Anterior cingulate cortex (tissue), 58 donors: ENCODE measurements at places on chromosomes 7 and 10.
A peak's percentile ranks its signal among the peaks of the same experiment; 100 is the strongest.

GRCh38 chr7:15559416-15559928 is 2.3 kb downstream of the AGMO start:
- DNase-seq = no peak

DNA sequence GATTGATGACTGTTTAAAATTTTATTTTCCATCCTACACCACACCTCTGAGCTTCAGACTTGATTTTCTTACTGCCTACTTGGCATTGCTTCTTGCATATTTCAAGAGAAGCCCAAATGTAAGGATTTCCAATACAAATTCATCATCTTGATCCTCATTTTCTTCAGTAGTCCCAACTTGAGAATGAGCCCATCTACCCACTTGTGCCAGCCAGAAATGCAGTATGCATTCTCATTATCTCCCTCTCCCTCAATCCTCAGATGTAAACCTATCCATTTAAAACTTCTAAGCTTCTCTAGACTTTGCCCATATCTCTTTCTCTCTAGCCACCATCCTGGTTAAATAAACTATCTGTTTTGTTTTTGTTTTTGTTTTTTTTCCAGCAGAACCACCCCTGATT is 22.4 kb upstream of the EGFR start:
- DNase-seq = no peak

DNA sequence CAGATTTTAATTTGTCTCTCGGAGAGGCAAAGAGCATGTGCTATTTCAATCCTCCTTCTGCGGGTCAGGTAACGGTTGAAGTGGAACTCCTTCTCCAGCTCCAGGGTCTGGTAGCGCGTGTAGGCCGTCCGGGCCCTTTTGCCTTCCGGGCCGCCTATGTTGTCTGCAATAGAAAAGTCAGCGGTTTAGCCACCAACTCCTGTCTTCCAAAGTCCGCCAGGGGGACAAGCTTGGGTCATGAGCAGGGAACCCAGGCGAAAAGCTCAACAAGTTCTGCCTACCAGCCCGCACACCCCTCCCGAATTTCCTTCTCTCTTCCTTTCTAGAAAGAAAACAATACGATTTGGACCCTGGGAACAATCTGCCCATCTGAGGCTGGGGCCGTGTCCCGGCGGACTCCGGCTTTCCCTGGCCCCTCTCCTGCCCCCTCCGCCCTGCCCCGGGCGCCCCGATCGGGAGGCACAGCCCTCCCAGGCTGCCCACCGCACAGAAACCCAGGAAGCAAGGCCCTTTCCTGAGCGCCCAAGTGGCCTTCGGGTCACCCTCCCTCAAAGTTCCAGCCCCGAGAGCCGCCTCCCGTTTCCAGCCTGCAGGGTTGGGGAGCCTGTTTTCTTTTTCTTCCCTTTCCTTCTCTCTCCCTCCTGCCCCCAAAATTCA is 1.4 kb downstream of the HOXA5 start:
- no peak for DNase-seq

GRCh38 chr10:285216-285615 is 150.0 kb downstream of the ZMYND11 start:
- DNase-seq = no peak

DNA sequence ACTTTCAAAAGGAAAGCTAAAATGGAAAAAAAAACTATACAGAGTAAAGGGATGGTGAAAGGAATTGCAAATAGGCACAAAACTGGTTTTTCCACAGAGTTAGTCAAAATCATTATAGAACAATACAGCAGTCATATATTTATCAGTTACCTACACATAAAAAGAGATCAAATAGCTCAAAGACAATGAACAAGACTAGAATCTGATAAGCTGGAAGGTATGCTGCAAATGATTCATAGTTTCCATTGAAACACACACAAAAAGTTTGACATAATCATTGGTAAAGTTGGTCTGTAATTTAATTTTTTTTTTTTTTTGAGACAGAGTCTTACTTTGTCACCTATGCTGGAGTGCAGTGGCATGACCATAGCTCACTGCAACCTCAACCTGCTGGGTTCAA is 92.4 kb upstream of the SGCE start:
- no peak for DNase-seq

- no peak for DNase-seq
These were observed 279.4 kb downstream of the RPS24 start for GRCh38 chr10:78313048-78313381.

DNA sequence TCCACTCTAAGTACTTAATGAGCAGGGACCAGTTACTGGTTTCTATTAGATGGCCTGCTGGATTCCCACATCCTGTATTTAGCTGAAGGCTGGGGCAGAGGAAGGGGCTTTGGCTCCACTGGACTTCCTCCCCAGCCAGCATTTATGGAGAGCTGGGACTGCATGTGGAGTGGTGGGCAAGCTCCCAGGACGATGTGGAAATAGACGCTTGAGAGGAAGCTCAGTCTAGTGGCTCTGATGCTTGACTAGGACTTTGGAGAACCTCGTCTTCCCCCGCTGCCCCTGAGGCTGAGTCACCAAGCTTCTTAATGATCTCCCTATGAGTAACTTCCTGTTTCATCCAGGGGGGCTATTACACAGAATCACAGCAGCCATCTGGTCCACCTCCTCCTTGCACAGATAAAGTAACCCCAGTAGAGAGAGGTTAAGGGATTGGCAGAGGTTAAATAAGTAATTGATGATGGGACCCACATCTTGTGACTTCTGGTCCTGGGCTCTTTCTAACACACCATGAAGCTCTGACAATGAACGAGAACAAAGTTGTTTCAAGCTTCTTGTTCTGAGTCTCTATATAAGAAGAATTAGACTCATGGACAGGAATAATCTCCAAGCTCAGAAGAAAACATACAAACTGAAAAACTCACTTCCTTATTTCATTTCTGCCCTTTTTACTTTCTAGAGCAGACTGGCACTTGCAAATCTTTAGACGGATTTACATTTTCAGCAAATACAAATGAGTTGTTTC is 126.2 kb downstream of the PRPF18 start:
- DNase-seq = peak; percentile 20

GRCh38 chr7:130429019-130429418 is 11.8 kb downstream of the CEP41 start:
- DNase-seq = no peak

DNA sequence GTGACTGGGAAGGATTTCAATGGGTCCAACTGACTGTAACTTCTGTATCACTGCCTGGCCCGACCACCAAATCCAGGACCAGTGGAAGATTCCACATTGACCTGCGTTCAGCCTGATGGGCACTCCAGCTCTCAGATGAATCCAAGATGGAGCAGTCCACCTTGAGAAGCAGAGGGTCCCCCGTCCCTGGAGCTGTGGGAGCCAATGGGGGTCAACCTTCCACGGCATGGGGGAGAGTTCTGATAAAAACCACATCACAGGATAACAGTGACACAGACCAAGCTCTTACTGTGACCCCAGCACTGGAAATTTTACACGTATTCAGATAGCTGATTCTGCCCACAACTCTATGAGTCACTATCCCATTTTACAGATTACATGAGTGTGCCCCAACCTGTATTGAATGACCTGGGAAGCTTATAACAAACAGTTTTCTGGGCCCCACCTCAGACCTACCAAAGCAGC is 11.2 kb downstream of the ZCCHC24 start:
- no peak for DNase-seq

GRCh38 chr7:159192013-159192412 is 47.3 kb upstream of the VIPR2 start:
- DNase-seq = no peak

DNA sequence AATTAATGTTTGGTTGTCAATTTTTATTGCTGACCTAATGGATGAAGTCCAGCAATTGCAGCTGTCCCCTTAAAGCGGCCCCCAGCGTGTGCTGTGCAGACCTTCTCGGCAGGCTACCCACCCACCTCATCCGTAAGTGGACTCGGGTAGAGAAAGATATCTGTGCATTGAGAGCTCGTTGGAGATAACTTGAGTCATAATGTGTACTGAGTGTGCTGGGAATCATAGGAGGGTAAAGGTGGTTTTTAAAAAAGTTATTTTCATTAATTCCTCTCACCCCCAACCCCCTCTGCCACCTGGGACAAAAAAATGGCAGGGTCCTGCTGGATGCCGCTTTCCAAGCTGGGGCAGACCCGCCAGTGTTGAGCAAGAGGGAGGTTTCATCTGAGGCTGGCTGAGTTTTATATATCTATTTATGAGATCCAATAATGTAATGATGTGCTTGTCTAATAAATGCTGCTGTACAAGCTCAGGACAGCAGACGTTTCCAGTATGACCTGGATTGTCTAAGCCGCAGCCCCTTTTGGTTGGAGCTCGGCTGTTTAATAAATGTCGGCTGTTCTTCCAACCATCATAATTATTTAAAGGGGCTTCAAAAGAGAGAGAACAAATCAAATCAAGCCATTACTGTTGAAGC is 119.1 kb downstream of the NKX6-2 start:
- no peak for DNase-seq

- DNase-seq = no peak
These were observed 17.0 kb upstream of the LIMK1 start for GRCh38 chr7:74066626-74067025.

GRCh38 chr10:77554996-77555397 is 82.6 kb downstream of the KCNMA1 start:
- no peak for DNase-seq

GRCh38 chr10:122777515-122778059 is 68.1 kb downstream of the CUZD1 start:
- no peak for DNase-seq

DNA sequence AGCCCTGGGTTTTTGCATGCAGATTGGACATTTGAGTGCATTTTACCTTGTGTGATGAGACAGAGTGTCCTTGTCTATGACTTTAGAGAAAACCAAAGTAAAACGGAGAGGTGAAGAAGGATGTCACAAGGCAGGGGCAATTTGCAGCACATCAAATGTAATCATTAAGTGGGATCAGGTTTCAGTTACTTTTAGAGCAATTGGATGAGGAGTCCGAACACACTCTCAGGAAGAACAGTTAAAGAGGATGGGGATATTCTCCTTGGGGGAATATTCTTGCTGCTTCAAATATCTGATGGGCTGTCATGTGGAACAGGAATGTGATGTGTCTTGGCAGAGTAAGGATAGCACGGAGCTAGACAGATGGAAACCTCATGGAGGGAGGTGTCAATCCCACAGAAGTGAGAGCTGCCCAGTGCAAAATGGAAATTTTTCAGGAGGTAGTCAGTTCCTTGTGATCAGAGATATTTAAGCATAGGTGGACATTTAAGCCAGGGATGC is 757 bp downstream of the RAB19 start:
- DNase-seq = no peak

DNA sequence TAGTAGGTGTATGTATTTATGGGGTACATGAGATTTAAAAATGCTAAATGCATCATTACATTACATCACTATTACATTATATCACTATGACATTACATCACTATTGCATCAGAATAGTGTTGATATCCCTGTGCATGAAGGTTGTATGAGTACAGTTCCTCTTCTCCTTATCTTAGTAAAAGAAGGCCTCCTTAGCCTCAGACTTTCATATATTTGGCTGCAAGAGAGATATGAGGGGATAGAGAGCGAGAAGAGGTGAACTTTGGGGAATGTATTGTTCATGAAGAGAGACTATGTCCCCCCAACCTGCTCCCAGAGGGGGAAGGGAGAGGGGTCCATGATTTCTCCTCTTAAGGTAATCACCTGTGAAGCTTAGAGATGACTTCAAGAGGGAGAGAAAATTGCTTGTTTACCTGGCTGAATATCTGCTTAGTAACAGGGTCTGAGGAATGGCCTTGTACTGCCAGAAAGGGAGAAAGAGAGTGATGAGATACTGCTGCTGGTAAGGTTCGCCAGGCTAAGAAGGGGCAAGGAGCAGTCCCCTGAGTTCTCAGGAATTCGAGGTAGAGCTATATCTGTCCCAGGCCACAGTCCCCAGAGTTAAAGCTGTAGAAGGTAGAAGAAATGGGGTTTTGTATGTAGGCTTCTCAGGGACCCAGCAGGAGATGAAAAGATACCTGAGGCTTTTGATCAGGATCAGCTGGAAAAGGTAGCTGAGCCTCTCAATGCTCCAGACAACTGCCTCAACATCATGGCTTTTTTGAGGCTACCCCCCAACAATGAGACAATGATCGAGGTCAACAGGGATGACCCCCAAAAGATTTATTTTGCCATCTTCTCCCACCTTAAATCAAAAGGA is 168.4 kb upstream of the WNT16 start:
- DNase-seq = no peak

GRCh38 chr7:76383089-76383944 is 24.5 kb upstream of the YWHAG start:
- no peak for DNase-seq

DNA sequence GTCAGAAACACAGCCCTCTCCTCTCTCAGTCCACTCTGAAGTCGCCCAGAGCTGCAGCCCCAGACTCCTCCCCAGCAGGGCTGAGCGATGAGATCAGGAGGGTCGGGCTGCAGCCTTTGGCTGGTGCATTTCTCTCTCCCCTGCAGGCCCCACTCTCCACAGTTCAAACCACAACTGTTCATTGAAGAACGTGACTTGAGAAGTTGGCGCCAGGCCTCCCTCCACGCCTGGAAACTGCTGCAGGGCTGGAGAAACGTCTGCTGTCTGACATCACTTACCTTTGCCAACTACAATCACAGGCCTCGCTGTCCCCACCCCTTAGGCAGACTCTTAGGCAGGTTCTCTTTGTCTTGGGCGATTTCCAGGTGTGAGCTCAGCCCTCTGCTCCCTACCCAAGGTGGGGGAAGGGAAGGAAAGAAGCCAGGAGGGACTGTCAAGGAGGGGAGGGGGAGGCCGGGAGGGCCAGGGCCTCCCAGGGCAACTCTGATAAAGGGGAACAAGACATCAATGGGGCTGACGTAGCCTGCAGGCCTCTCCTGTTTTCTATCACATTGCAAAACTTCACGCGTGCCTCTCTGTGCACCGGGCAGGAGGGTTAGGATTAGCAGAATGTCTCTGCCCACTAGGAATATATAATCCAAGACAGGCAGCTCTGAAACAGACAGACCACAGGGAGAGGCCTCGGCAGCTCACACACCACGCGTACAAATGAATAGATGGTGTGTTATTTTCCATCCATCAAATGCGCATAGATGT is 32.7 kb downstream of the CALML5 start:
- DNase-seq = no peak

GRCh38 chr7:139562491-139562890 is 39.0 kb downstream of the CLEC2L start:
- DNase-seq = no peak

DNA sequence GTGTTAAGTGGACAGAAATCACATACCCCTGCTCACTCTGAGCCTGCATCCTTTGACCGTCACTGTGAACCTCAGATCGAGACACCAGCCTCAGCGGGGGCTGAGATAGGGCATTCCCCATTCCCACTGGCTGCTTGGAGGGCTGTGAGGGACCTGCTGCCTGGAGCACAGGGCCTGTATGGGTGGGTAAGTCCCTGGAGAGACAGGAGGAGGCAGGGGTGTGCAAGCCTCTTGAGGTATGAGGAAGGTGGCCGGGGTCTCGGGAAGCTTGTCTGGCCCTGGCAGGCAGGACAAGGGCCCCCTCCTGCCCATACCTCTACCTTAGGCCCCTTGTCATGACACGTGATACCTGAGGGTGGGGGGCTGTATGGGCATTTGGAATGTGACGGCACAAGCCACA is 187.4 kb downstream of the MGMT start:
- DNase-seq = no peak
